ENCODE measurements at places on chromosomes 5 and 9.

DNA sequence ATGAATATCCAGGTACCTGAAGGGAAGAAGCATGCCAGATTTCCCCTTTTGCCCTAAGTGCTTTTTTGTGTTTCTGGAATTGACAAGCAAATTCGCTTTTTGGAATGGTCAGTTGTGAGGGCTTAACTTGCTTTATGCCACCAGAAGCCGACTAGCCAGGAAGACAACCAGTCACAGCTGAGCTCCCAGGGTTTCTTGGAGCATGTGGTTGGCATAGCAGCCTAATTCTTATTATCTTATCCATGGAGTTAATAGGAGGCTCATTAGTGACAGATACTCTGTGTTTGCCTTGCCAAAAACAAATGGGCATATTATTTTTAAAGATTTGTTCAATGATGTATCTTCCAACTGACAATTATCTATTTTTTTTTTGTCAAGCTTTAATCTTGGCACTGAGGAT is 500.7 kb downstream of the PTPRD start:
- no peak for DNase-seq

DNA sequence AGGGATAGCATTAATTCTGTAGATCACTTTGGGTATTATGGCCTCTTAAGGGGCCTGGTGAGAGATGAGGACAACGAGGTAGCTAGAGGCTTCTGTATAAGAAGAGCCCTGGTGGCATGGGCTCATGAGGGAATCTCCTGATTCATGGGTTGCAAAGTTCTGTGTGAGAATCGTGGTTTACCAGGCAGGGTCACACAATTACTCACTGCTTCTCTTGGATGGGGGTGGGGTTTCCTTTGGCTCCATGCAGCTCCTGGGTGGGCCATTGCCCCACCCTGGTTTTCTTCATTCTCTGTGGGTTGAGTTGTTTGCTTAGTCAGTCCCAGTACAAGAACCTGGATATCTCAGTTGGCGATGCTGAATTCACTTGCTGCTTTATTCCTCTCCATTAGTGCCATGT is 30.9 kb upstream of the TNFSF15 start:
- DNase-seq: no peak

DNA sequence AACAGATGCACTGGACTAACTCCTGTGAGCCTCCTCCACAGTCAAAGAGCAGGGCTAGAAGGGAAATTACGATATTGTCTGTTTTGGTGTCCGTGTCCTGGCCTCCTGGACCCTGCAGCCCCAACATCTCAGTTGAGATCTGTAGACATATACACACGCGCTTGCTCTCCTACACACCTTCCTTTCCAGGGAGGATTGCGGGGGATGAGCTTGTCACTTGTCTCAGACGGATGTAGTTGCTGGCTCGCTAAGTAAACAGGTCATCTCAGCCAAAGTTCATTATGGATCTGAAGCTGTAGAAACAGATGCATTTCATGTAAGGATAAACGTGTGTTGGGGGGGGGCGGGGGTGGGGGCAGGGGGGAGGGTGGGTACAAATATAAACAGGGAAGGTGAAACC is 549.3 kb downstream of the CCDC171 start:
- DNase-seq: no peak

- no peak for DNase-seq
These were observed 8.9 kb upstream of the EPB41L4B start for GRCh38 chr9:109329638-109330258.

DNA sequence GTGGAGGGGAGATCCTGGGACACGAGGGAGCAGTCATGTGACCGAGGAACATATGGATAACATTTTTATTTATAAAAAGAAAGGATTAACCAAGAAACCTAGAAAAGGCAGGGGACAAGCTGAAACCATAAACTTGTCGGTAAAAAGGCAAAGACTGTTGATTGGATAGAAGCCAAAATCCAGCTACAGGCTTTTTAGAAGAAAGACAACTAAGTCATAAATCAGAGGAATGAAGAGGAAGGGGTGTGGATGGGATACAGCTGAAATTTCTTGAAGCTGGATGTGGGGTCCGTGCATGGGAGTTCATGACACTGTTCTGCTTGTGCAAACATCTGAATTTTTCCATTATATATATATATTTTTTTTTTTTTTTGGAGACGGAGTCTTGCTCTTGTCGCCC is 110.7 kb upstream of the PHYKPL start:
- DNase-seq: no peak

DNA sequence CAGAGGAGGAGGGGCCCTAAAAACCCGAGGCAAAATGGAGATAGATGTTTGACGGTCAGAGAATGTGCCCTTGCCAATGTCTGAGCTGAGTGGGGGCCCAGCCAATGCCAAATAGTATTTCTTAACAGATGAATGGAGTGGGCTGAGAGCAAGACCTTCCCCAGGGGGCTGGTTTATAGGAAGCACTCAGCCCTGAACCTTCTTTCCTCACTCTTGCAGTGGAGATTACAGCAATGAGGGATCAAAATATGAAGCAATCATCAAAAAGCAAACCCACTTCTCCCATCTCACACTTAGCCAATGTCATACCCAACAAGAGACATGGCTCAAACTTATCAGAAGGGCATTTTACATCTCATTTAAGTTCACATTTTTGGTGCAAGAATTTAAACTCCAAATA is 350.3 kb downstream of the GADD45G start:
- DNase-seq: no peak

GRCh38 chr9:128416432-128417019 is 4.1 kb upstream of the CERCAM start:
- no peak for DNase-seq

DNA sequence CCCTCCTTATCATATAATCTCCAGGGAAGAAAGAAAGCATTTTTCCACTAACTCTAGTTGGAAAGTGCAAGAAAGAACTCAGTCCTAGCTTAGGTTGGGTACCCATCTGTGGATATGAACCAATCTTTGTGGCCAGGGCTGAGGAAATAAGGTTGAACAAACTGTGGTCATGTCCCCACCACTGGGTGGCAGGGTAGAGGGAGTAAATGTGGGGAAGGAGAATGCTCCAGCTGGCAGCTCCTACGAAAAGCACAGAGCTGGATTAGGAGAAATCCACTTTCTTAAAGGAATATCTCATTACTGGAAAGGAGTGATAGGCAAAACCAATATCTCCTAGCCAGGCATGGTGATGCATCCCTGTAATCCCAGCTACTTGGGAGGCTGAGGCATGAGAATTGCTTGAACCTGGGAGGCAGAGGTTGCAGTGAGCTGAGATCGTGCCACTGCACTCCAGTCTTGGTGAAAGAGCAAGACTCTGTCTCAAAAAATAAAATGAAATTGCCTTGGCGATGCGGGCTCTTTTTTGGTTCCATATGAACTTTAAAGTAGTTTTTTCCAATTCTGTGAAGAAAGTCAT is 175.1 kb downstream of the CCDC192 start:
- no peak for DNase-seq

GRCh38 chr9:94916956-94917355 is 190.5 kb downstream of the AOPEP start:
- no peak for DNase-seq

- DNase-seq: no peak
These were observed 36.3 kb upstream of the PTPRD start for GRCh38 chr9:10649076-10649475.

DNA sequence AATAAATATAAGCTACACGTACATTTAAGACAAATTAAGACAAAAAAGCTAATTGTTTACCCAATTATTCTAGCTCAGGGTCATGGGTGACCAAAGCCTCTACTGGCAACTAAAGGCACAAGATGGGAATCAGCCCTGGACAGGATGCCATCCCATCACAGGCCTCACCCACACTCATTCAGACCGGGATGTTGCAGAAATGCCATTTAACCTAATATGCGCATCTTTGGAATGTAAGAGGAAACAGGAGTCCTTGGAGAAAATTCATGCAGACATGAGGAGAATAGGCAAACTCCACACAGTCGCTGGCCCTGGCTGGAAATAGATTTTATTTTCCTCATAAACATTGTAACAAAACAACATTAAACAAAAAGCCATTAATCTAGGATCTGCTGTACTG is 2003.8 kb upstream of the CDH9 start:
- DNase-seq: no peak

DNA sequence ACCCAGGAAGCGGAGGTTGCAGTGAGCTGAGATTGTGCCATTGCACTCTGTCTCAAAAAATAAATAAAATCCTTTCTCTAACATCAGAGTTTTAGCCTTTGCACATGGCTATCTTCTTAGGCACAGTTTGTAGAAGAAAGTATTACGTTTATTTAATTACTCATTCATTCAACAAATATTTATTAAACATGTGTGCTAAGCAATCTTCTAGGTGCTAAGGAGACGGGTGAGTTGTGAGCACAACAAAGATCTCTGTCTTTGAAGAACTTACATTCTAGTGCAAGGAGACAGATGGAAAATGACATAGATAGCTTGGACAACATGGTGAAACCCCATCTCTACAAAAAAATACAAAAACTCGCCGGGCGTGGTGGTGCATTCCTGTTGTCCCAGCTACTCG is 122.3 kb upstream of the MYO10 start:
- no peak for DNase-seq

DNA sequence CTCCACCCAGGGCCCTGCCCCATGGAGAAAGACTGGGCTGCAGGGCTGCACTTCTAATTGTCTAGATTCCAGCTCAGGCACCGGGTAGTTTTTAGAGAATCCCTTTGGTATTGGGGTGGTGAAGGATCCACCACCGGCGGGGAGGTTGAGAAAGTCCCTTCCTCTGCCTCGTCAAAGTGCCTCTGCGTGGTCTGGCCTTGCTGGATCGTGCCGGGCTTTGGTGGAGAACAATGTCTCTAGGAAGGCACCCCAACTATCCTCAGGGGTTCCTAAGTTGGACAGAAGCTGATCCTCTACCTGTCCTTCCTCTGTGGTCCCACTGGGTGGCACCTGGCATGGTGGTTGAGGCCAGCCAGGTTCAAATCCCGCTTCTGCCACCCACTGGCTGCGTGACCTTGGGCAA is 7.3 kb upstream of the AMBP start:
- DNase-seq: no peak

DNA sequence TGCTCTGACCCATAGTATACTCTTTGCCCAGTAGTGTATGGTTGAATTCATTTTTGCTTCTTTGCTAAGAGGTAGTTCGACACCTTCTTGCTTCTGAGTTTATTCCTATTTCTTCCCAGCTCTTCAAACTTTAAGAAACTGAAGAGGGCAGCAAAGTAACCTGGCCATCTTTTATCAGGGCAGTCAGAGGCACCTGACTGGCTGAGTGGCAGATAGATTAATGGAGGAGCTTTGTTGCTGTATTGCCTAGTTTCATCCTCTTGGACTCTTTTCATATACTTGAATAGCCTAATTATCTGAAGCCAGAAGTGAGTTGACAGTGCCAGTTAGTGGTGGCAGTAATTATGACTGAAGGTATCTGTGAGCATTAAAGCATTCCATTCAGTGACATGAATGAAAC is 82.5 kb downstream of the UHRF2 start:
- DNase-seq: no peak

DNA sequence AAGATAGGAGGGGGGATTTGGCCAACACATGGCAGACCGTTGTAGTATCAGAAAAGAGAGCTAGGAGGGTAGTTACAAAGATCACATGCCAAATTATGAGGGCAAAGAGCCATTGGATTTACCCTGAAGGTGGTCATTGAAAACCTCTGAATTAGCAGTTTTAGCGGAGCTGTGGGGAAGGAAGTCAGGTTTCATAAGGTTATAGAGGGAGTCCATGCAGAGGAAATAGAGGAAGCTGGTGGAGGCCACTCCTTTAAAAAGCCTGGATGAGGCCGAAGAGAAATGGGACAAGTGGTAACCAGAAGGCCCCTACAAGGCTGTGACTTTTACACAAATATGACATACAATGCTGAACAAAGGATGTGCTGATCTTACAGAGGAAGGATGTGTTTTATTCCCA is 13.2 kb downstream of the DOCK8 start:
- DNase-seq: no peak

DNA sequence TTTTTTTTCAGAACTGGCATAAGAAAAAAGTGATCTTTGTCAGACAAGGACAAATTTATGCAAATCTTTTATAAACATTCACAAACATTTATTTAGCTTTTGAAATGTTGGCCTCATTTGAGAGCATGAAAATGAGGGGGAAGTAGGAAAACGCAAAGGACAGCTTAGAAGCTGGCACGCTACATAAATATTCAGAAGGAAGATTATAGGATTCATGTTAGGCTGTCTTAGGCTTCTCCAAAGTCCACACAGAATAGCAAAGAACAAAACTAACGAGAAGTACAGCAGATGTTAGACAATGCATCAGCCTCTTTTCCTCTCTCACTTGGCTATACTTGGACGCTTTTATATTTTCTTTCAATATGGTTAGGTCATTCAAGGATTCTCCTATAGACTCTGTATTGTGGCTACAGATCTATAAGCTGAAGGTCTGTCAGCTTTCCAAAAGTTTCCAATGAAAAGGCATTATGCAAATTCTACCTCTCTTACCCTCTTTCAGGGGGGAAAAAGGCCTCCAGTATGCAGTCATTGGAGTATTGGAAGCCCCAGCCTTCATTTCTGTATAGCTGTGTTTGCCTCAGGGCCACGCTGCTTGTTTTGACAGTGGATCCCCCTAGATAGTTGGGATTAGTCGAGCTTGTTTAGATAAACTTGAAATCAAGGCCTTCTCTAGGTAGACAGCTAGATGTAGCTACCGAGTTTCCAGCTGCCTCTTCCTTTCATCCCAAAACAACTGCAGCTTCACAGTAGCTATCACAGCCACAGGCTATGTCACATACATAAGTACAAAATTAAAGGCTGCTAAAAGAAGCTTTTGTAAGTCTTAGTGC is 153.0 kb downstream of the DENND1A start:
- no peak for DNase-seq

GRCh38 chr9:89874351-89875321 is 269.8 kb downstream of the GADD45G start:
- no peak for DNase-seq

GRCh38 chr5:79999722-80000121 is 8.7 kb upstream of the MTX3 start:
- DNase-seq: no peak

DNA sequence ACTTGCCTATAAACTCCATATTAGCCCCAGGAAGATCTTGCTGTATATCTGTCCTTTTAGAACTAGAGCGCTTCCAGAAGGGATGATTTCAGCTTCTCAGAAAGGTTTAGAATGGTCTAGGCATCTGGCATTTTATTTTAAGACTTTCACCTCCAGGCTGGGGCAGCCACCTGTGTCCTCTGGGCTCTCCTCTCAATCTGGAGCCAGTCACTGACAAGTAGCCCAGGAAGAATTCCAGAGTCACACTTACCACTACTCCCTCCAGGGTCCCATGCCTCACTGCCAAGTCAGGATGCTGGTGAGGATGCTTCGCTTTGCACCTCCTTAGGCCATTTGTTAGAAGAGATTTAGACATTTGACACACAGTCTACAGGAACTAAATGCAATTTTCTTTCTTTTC is 20.8 kb downstream of the B4GALT1 start:
- DNase-seq: no peak

- no peak for DNase-seq
These were observed 60.6 kb upstream of the AFAP1L1 start for GRCh38 chr5:149210968-149211490.

Data from astrocyte of the cerebellum (primary cell).